ENCODE measurements at places on chromosomes 11 and 22. TPM values are rescaled to one million over a fixed set of nuclear protein-coding genes. Genes with fewer than 3 reads are reported as not detected.

BAIAP2L2 gene
- total RNA-seq, result 7.4 TPM

ST14 gene
- total RNA-seq, result 0.10 TPM

CALCA gene
- not detected for total RNA-seq

JAM3 gene
- total RNA-seq, result 4.4 TPM

CATSPERZ gene
- 2.7 TPM for total RNA-seq

OR51B5 gene
- 0.13 TPM for total RNA-seq

CDKN1C gene
- total RNA-seq, result 7.3 TPM

BSCL2 gene
- 68.3 TPM for total RNA-seq

OR51G1 gene
- not detected for total RNA-seq

ELF5 gene
- total RNA-seq, result not detected

LAYN gene
- total RNA-seq, result 4.1 TPM

DERL3 gene
- 0.52 TPM for total RNA-seq

SPCS2 gene
- total RNA-seq, result 231 TPM

OR4S2 gene
- not detected for total RNA-seq

KLHDC7B gene
- total RNA-seq, result not detected

DCDC1 gene
- 0.55 TPM for total RNA-seq

CNTF gene
- 1.4 TPM for total RNA-seq

MMP1 gene
- total RNA-seq, result 0.73 TPM

CHKB gene
- 24.1 TPM for total RNA-seq

SDHAF2 gene
- 48.6 TPM for total RNA-seq

Measured in A549 treated with Mapracorat at 1 μM for 4 hours (cell line).